Activated T-helper 2 cell treated with anti-CD3 and anti-CD28 coated beads, Interferon-gamma antibody, Interleukin-2, Interleukin-4, amounts not matched to agents 10 μg/mL and 5 μg/mL and 100 μg/mL, durations not matched to agents 14 hours and 24 hours and 36 hours (primary cell): ENCODE measurements at places on chromosomes 11 and 22. TPM values are rescaled to one million over a fixed set of nuclear protein-coding genes. Genes with fewer than 3 reads are reported as not detected.

Gene GLYAT
- total RNA-seq, result not detected in 2 replicates

Gene UBQLNL
- 0.09 TPM in 1 of 2 replicates, not detected in the other for total RNA-seq

Gene PVALB
- not detected in 2 replicates for total RNA-seq

Gene LGALS12
- total RNA-seq, result 1.1 and 1.4 TPM in 2 replicates

Gene RPS13
- total RNA-seq, result 1,360 and 1,371 TPM in 2 replicates

Gene DLG2
- total RNA-seq, result 1.8 and 2.1 TPM in 2 replicates

Gene OR5AP2
- not detected in 2 replicates for total RNA-seq

Gene NOX4
- total RNA-seq, result not detected in 2 replicates

Gene NCR3LG1
- 10.0 and 11.4 TPM in 2 replicates for total RNA-seq

Gene RASL10A
- 0.46 and 0.52 TPM in 2 replicates for total RNA-seq
